ENCODE measurements at places on chromosomes 7 and 10.

- no peak for DNase-seq
Observed at GRCh38 chr10:43249962-43250614, 16.8 kb downstream of the RASGEF1A start.

DNA sequence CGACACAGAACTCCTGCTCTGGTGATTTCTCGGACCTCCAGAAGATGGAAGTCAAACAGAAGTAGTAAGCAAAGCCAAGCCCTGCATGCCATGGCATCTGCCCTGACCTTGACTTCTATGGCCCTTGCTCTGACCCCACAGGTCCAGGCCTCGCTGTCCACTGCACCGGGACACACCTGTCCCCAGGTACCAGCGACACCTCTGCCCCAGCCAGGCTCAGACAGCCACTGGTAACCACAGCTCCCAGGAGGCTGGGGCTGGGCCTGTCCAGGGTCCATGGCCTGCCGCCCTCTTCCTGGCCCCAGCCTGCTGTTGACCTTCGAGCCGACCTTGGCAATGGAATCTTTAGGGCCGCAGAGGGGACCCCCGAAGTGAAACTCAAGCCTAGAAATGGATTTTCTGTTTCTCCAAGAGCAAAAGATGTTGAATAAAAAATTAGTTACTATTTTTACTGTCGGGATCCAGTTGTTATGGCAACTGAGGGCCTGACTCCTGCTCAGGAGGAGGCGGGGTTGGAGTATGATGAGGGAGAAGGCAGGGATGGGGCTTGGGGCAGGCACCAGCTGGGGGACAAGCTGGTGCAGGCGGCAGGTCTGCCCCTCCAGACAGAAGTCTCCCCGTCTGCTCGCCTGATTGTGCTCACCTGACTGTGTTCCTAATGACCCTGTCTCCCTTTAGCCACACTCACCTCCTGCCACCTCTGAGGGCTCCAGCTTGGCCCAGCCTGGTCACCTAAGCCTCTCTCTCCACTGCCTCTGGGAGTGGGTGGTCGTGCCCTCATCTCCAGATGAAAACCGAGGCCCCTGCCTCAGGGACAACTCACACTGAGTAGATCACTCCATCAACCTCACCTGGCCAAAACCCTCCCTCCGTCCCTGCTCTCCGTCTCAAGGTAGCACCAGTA is 4.1 kb upstream of the MMD2 start:
- DNase-seq = no peak

DNA sequence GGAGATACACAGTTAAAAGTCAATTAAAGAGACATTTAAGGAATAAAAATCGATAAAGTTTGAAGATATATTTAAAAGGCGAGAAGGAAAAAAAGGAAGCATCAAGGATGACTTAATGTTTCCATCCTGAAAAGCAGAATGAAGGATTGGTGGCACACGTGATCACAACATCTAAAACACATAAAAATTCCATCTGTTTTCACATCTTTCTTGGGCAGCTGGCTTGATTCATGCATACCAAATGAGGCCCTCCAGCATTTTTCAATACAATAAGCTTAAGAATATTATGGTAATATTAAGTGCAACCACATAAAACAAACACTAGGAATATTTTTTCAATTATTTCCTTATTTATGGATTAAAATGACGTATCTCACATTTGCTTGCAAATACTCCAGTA is 112.6 kb downstream of the TPK1 start:
- DNase-seq = no peak

DNA sequence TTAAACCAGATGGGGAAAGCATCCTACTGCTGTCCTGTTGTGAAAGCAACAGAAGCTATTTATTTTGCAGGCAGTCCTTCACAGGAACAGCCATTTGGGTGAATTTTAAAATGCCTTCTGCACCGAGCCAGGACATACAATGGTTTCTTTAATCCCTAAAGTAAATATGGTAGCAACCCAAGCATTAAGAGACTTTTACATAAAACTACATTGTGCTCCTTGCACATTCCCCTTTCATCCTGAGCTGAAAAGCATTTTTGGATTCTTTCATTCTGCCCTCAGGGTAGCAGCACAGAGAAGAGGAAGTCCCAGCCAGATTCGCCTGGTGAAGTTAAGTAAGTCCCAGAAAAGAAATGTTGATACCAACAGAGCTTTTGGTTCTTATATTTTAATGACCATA is 84.0 kb upstream of the FAM3C start:
- no peak for DNase-seq

- no peak for DNase-seq
Observed at GRCh38 chr7:138630059-138630610, 71.0 kb downstream of the SVOPL start.

GRCh38 chr7:31022726-31023125 is 29.4 kb upstream of the ADCYAP1R1 start:
- no peak for DNase-seq

DNA sequence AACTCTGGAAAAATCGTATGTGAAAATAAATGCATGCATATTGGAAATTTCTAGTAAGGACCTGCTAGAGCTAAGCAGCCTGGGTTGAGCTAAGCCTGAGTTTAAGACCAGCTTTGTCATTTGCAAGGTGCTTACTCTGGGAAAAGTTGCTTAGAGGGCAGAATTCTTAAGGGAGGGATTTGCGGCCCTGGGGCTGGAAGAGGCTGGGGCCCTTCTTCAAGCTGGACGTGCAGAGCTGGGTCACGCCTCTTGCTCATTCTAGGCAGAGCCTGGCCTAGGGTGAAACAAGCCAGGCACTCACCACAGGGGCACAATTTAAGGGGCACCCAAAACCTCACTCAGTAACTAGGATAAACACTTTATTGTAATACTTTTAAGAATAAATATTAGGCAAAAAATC is 137.2 kb downstream of the ARHGAP22 start:
- DNase-seq = no peak

DNA sequence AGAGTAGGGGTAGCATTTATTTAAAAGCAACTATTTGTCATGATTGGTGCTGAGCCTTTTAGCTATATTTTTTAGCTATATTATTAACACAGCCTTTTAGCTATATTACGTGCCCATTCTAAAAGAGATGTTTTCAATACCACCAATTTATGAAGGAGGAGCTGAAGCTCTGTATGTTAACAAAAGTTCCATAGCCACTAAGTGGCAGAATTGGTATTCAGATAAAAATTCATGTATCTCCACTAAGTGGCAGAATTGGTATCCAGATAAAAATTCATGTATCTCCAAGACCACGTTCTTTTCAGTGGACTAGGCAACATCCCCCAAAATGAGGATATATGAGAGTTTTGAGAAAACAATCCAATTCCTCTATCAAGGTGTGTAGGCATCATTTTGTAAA is 268.6 kb downstream of the HGF start:
- no peak for DNase-seq

DNA sequence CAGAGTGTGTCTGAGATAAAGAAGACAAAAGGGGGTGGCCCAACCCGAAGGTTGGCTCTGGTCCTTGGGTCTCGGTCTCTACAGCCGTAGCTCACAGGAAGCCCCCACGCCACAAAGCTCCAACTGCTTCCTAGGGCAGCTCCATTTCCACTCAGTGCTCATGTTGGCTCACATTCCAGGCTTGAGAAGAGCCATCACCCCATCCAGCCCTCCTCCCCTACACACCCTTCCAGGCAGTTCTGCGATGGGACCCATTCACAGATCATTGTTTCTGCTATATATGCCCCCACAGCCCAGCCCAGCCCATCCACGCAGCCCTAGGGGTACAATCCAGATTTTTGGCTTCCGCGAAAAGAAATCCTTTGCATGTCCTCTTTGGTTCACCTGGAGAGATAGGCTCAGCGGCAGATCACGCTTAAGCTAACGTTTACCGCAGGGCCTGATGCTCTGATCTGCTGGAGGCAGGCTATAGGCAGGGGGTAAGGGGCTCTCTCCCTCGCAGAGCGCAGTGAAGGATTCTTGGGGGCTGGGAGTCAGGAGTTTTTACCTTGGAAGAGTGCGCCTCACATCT is 6.2 kb upstream of the HOXA11 start:
- DNase-seq = no peak

- DNase-seq = no peak
Observed at GRCh38 chr7:4073052-4073451, 609.0 kb upstream of the FOXK1 start.

DNA sequence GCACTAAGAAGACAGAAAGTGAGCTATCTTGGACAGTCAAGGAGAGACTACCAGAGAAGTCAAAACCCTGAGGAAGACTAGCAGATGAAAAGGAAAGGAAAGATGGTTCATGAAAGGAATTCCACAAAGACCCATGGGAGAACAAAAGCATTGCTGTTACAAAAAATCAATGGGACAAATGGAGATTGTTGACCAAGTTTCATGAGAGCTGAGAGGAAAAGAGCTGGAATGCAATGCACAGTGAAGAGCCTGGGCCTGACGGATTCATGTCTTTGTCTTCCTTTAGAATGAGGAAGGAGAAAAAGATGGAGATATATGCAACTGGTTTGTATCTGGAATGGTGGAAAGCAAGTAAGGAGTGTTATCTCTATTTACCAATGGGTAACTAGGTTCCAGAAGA is 17.3 kb downstream of the TMEM243 start:
- no peak for DNase-seq

DNA sequence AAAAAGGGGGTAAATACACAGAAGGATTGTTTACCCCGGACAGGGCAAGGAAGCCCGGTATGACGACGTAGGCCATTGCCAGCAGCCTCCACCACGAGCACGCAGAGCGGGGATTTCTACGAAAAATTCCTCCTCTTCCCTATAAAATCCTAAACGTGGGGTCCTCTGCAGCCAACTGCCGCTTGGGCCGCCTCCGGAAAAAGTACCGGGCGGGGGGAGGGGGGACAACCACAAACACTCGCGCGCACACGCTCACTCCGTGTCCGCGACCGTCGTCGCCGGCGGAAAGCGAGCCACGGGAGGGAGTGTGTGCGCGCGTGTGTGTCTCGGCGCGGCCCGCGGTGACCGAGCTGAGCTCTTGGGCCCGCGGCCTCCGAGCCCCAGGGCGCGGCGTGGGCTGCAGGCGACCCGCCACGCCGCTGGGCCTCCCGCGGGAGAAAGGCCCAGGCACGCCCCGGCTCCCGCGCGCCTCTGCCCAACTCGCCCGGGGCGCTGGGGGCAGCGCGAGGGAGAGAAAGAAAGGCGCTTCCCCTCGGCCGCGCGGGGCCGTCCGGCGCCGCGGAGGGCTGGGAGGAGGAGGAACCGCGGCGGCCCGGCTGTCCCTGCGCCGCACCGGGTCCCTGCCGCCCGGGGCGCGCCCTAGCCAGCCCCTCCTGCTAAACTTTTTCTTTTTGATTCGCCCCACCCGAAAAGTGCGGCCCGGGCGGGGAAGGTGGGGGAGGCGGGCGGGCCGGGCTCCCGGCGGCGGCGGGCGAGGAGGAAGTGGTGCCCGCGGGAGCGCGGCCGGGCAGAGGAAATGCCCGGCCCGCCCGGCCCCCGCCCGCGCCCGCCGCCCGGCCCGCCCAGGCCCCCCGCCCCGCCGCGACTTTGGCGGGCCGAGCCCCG is 1.5 kb downstream of the CTBP2 start:
- no peak for DNase-seq

GRCh38 chr10:78747401-78748234 is 321.1 kb upstream of the ZMIZ1 start:
- no peak for DNase-seq

GRCh38 chr7:6575281-6576023 is 1.8 kb upstream of the ZDHHC4 start:
- DNase-seq = no peak

DNA sequence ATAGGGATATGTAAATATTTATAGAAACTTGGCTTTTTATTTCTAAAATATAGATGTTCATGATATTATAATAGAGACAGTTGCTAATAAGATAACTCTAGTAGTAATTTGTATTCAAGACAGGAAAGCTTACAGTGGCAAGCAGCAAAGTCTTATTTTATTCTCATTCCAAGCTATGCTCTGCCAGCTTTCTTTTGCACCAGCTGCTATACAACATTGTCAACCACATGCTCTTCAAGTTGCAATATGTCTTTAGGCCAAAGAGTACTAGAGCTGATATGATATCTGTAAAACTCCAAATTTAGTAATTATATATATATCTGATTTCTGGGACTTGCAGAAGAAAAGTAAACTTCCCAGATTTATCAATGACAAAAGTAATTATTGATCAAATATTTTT is 350.1 kb downstream of the HGF start:
- DNase-seq = no peak

DNA sequence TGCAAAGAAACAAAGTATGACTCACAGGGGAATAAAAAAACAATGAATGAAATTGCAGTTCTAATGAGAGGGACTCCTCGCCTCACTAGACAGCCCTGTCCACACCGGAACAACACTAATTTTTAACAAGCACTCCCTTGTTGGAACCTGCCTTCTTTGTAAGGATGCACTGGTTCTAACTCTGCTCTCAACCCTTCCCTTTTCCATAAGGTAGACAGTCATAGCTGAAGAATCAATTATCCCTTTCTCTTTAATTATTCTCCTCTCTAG is 65.1 kb downstream of the TSPAN12 start:
- no peak for DNase-seq

- DNase-seq = no peak
Observed at GRCh38 chr10:80476685-80477084, 22.6 kb downstream of the TSPAN14 start.

- no peak for DNase-seq
Observed at GRCh38 chr10:95571390-95571789, 10.2 kb upstream of the SORBS1 start.

DNA sequence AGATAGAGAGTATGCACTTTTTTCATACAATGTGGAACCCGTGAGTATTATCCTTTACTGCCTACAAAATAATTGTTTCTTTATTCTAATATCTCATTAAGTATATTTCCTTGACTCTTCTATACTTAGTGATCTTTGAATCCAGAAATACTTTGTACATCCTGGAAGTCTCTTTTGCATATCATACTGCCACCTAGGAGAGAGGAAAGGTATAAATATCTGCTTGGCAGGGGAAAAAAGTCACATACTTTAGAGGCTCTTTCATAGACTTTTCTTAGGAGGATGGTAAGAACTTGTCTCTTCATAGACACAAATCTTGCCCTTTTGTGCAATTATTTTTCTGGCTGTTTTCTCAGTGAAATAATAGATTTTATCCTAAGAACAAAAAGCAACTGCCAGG is 436.0 kb downstream of the PAXIP1 start:
- no peak for DNase-seq

GRCh38 chr10:130423455-130424305 is 287.5 kb downstream of the GLRX3 start:
- no peak for DNase-seq

GRCh38 chr7:117202511-117202910 is 120.3 kb downstream of the WNT2 start:
- no peak for DNase-seq

- DNase-seq = no peak
Observed at GRCh38 chr10:99941942-99942820, 67.6 kb downstream of the DNMBP start.

Measured in GM04503 (cell line).